Bone marrow (tissue), 2 donors: ENCODE measurements at places on chromosomes 13 and 19.
A peak's percentile ranks its signal among the peaks of the same experiment; 100 is the strongest.

DNA sequence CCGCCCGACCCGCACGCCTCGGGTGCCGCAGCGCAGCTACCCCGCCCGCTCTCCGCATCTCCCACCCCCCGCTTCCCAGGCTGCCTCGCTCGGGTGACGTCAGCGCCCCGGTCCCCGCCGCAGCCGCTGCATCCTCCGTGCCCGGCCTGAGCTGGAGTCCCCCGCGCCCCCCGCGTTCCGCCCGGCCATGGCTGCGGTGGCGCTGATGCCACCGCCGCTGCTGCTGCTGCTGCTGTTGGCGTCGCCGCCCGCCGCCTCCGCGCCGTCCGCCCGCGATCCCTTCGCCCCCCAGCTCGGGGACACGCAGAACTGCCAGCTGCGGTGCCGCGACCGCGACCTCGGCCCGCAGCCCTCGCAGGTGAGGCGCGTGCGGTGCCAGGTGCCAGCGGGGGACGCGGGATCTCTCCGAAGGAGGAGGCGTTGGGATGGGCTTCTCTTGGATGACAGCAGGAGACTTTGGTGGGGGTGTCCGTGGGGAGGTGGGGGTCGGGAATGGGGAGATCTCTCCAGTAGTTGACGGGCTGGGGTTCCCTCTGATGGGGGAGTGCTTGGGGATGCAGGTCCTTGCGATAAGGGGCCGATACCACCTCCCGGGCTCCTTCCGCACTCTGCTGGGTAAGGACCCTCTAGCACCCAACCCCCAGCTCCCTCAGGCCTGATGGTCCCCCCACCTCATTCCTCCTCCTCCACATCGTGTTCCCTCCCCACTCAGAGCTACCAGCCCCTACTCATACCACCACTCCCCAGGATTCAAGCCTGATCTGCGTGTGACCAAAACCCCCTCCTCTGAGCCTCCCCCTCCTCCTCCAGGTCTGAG lies at the start of gene TMEM59L:
Gene TMEM59L, plus strand, starts transcription at position 99 of the 817 bp plus-strand sequence. Its CDS starts 89 bp downstream, at position 188.
- no peak for DNase-seq

DNA sequence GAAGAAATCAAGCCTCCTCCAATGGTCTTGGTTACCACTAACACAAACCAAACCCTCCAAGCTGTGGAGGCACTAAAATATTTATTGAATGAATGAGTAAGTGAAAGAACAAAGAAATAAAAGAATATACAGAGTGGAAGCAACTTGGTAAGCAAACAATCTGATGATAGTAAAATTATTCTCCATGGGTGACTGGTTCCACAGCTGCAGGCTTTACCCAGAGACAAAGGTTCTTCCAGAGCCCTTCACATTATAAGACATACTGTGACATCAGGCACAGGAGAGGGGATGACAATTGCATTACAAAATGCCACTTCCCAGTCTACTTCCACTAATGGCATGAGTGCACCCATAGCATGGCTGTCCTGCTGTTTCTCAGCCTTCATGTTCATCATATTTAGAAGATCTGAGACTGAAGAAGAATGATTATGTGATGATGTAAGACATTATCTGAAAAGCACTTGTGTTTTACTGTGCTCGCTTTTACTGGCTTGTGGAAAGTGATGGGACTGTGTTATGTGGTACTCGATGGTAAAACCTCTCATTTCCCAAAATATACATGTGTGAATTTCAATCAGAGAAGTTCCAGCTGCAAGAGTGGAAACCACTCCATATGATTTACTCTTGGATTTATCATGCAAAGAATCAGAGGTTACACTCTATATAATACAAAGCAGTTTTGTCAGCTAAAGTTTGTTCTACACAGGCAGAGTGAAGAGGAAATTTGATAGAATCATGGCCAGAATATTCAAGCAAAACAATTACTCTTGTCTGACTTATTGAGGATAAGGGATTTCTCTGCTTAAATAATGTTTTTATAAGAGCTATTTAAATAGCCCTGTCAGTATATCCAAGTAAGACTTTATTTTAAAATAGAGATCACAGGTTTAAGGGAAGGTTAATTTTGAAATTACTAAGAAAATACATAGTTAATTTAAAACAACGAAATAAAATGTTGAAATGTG lies 220.2 kb upstream of the NBEA start:
- no peak for DNase-seq

DNA sequence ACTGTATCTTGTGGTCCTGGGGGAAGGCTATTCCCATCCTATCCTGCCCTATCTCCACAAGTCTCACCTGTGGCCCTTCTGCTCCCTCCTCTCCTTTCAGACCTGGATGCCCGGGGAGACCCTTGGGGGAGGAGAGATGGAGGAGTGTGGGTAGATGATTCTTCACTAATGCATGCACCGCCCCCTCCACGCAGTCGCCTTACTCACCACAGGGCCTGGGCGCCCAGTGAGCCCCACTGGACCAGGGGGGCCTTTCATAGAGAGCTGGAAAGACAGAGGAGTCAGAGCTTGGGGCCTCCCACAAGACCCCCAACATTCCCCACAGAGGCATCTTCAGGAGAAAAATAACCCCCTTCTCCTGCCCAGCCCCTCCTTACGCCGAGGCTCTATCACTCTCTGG lies 14.3 kb downstream of the COL5A3 start:
- DNase-seq = no peak

- peak; percentile 6 for DNase-seq
These were observed 394.3 kb downstream of the FOXO1 start for GRCh38 chr13:40271931-40272775.

GRCh38 chr19:53332484-53332883 lies 1.1 kb upstream of the ZNF845 start:
- DNase-seq = no peak

- no peak for DNase-seq
These were observed 385.8 kb downstream of the ZNF536 start for GRCh38 chr19:30757837-30758617.
